ENCODE measurements at places on chromosomes 7 and 10.

DNA sequence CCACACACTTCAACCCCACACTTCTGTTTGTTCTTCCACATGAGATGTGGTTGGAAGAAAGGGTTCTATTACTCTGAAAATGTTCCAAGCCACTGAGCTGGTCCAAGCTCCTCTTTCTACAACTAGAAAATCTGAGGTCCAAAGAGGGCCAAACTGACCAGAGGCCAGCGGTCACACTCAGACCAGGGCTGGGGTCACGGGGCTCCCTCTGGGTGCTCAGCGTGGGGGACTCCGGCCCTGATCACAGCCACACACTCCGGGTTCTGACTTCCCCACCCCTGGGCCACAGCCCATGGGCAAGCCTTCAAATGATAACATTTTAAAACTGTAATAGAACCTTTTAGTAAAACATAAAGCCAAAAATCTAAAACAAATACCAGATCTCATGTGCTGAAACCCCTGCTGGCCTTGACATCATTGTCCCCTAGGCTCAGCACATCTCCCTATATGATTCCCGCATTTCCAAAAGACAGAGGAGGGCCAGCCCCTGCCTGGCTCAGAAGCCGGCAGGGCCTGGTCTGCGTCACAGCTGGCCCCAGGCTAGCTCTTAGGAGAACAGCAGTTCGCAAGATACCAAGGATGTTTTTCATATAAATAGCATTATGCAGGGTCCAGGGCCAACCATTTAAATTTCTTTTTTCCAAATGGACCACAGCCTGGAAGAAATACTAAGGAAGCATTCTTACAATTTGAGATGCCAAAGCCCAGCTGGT is 3.3 kb downstream of the CRYGN start:
- no peak for DNase-seq

DNA sequence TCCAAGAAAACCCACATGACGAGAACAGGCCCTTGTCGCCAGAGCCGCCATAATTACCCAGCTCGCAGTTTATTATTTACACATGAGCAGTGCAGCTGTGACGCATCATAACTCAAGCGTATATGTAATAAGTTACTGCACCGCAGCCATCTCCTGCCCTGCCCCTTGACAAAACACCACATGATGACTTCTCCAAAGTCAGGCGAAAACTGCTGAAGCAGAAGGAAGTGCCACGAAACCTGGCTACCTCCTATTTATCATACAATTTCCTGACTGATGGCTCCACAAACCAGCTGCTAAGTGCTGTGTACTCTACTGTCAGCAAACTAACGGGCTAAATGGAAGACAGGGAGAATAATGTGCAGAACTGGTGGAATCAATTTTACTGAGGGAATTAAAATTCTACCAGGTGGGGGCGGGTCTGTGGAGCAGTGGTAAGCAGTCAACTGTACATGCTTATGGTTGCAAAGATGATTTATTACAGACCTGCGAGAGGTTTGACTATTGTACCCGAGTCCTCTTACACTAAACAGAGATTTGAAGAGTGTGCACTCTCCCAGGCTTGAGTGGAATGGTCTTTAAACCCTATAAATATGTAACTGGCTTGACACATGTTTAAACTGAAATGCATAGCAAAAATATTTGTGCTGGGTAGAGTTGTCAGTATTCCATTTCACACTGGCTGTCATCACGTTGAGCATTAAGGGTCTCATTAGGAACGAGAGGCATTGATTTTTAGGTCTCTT is 156.0 kb downstream of the GLI3 start:
- DNase-seq, result no peak

DNA sequence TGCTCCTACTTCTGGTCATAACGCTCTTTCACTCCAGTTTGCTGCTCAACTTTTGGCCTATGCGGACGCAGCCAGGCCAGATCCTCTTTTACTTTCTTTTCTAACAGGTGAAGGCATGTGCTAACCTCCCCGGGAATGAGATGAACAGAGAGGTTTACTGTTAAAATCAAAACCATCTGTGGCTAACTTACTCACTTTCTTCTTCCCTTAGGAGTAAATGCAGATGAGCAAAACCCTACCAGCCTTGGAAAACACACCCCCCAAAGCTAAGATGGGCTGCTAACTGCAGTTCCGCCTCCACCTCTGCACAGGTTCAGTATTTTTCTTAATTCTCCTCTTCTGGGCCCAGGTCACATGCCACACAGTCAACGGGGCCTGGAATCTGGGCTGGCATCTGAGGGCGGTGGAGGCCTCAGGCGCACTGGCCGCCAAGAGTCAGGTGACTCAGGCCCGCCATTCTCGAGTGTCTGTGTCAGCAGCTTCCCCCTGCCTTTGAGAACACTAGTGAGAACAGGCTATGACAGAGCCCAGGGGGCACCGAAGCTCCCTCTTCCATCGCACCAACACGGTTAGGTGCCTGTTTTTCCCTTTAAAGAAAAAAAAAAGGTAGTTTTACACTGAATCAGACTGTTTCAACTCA is 11.1 kb downstream of the FAM53B start:
- DNase-seq, result no peak

- no peak for DNase-seq
Measured at GRCh38 chr7:85659364-85659763, 472.5 kb upstream of the SEMA3D start.

- DNase-seq, result no peak
Measured at GRCh38 chr10:50556237-50557120, 67.3 kb downstream of the SGMS1 start.

- no peak for DNase-seq
Measured at GRCh38 chr10:35417795-35418194, 81.5 kb downstream of the CCNY start.

GRCh38 chr7:1358376-1359050 is 100.8 kb downstream of the MICALL2 start:
- no peak for DNase-seq

GRCh38 chr7:22611758-22612079 is 111.7 kb upstream of the STEAP1B start:
- no peak for DNase-seq

All from naive thymus-derived CD8-positive, alpha-beta T cell (primary cell).